ENCODE measurements at places on chromosomes 1 and 21.
A peak's percentile ranks its signal among the peaks of the same experiment; 100 is the strongest.

- DNase-seq: no peak
Measured at GRCh38 chr21:44405091-44405947, 50.0 kb upstream of the LRRC3 start.

DNA sequence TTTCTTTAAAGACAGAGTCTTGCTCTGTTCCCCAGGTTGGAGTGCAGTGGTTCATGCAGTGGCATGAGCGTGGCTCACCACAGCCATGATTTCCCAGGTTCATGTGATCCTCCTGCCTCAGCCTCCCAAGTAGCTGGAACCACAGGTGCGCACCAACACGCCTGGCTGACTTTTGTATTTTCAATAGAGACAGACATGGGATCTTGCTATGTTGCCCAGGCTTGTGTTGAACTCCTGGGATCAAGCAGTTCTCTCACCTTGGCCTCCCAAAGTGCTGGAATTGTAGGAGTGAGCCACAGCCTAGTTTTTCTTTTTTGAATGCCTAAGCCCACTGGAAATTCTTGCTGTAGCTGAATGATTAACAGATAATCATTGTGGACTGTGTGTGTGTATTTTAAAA lies 113.5 kb downstream of the RPS6KC1 start:
- no peak for DNase-seq

GRCh38 chr21:32351428-32351827 lies 41.4 kb downstream of the URB1 start:
- DNase-seq: no peak

DNA sequence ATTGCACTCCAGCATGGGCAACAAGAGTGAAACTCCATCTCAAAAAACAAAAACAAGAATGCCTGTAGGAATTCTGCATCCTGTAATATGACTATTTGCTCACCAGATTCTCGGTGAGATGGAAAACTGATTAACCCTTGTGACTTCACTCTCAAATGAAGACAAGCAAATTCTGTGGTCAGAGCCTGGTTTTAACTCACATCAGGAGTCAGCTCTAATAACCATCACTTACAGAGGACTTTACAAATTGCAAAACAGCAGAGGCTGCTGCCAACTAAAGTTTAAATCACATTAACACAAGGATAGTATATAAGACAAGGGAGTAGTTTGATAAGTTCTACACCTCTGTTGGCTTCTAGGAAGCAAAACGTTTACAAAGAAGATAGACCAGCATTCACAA lies 35.7 kb upstream of the FAM163A start:
- DNase-seq: no peak

- peak; percentile 74 for DNase-seq
Measured at GRCh38 chr1:25543425-25544242, at the start of gene LDLRAP1. Gene LDLRAP1, plus strand, starts transcription at chr1:25543606. Its CDS starts 93 bp downstream, at chr1:25543699.

DNA sequence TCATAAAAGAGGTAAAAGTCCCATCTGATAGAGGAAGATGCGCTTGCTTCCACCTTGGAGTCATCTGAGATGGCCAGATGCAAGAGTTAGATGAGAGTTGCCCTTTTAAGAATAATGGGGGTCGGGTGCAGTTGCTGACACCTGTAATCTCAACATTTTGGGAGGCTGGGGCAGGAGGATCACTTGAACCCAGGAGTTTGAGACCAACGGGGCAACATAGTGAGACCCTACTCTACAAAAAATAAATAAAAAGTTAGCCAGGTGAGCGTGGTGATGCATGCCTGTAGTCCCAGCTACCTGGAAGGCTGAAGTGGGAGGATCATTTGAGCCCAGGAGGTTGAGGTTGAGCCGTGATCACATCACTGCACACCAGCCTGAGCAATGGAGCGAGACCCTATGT lies 13.5 kb upstream of the TEDDM1 start:
- DNase-seq: no peak

DNA sequence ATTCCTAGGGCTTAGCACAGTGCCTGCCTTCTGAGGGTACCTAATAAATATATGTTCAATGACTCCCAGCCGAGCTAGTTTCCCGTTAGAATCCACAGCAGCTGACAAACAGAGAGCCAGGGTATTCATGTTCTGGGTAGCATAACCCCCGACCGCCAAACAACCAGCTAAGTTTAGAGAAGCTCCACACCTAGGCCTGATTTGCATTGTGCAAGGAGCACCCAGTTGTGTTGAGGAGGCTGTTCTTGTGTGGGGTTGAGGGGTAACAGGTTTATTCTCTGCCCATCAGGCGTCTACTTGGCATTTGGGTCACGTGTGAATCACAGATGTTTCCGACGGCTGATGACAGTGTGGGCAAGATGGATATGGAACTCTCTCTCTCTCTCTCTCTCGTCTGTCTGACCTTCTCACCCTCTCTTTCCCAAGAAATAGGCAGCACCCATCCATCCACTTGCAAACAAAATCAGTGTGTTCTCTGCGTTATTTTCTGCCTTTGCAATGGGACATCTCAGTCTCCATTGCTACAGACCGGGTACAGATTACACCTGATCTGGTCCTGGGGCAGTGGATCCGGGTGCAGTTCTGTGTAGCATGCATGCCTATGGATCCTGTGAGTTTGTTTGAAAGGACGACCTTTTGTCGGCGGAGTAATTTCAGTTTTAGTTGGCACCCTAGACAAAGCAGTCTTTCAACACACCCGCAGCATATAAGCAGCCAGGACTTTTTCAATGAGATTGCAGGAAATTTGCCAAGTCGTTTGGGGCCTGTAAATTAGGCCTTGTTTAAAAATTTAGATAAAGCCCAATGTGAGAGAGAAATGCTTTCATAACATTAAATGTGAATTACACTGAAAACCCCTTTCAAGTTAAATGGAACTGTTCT lies 29.4 kb downstream of the KAZN start:
- DNase-seq: no peak

- DNase-seq: no peak
Measured at GRCh38 chr1:83632906-83633305, 366.0 kb downstream of the TTLL7 start.

DNA sequence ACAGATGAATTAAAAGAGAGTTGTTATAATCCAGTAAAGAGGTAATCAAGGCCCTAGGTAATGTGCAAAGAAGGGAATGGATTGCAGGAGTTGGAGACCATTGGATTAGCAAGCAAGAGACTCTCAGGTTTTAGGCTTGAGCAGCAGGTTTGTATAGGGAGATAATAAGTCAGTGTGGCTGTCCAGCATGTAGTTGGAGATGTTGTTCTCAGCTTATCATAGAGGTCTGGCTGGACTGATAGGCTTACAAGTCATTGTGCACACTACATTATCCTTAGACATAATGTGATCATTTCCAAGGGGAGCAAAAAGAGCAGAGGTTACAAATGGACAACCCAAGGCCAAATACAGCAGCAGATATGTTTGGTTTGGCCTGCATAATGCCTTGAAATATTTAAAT lies 45.9 kb upstream of the SAMD13 start:
- no peak for DNase-seq

- DNase-seq: no peak
Measured at GRCh38 chr1:209721323-209721722, 16.7 kb downstream of the HSD11B1 start.

GRCh38 chr1:112196008-112196588 lies 199.9 kb upstream of the CTTNBP2NL start:
- DNase-seq: no peak

DNA sequence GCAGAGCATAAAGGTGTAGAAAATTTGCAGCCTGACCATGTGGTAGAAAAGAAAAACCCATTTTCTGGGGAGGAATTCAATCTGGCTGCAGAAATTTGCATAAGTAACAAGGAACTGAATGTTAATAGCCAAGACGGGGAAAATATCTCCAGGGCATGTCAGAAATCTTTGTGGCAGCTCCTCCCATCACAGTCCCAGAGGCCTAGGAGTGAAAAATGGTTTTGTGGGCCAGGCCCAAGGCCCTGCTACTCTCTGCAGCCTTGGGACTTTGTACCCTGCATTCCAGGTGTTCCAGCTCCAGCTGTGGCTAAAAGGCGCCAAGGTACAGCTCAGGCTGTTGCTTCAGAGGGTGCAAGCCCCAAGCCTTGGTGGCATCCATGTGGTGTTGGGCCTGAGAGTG lies 152.9 kb downstream of the PATJ start:
- no peak for DNase-seq

DNA sequence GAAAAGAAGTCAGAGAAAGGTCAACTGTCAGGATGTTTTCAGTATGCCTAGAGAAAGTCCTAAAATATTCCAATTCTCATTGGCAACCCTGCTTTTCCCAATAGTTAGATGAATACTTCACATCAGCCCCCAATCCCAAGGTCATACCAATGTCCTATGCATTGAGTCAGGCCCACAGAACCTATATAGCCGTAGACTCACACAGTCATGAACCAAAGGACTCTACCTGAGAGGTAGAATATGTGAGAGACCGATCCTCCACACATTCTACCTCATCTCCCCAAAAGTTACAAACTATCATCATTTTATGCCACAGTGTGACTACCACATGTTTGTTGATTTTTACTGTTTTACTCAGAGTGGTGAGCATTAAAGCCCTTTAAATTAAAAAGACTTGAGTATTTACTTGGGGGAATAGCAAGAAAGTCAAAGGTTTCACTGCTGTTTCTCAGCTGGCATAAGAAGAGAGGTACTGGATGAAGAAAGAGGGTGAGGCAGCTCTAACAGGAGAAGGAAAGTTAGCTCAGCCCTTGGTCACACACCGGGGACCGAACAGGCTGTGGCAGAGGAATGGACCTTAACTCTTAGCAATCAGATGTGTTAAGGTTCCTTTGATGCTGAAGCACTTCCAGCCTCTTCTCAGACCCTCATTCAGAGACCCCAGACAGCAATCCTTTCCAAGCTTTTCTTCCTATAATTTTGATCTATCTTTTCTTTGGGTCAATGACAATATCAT lies 937 bp downstream of the CD48 start:
- DNase-seq: no peak

GRCh38 chr1:185812934-185813333 lies 78.7 kb downstream of the HMCN1 start:
- DNase-seq: no peak

DNA sequence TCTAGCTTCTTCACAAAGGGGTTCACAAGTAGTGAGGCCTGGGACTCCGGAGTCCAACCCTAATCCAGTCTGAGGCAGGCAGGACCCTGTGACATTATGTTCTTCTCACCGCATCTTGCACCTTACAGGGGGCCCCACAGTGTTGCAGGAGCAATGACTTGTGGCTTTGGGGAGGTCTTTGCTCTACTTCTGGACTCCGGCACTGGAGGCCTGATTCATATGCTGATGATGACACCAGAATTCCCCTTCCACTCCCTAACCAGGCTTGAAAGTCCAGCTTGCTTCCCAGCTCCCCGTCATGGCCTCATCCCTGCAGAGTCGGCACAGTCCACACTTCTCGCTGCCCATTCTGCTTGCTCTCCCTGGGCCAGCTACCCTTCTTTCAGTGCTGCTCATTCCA lies 96.3 kb upstream of the SLC44A3 start:
- DNase-seq: peak; percentile 32

DNA sequence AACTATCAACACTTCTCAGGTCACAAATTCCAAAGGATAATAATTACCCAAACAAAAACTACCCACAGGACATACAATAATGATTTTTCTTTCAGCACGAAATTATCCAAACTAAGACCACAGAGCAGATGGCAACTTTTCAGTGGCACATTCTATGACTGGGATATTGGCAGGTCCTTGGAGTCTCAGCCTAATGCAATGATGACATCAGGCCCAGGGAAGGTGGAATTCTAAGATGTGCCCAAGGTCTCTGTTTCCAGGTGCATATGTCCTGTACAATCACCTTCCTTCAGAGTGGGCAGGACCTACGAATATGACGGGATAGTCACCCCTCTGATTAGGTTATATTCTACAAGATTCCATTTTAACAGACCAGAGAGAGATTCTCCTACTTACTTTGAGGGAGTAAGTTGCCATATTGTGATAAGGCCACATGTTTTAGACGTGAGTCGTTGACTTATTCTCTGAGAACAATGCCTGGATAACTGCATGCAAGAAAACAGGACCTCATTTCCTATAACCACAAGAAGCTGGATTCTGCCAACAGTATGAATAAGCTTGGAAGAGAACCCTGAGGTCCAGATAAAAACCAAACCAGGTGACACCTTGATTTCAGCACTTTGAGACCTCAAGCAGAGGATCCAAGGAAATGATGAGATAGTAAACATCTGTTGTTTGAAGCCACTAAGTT lies 69.9 kb downstream of the ZC3H11B start:
- DNase-seq: no peak

DNA sequence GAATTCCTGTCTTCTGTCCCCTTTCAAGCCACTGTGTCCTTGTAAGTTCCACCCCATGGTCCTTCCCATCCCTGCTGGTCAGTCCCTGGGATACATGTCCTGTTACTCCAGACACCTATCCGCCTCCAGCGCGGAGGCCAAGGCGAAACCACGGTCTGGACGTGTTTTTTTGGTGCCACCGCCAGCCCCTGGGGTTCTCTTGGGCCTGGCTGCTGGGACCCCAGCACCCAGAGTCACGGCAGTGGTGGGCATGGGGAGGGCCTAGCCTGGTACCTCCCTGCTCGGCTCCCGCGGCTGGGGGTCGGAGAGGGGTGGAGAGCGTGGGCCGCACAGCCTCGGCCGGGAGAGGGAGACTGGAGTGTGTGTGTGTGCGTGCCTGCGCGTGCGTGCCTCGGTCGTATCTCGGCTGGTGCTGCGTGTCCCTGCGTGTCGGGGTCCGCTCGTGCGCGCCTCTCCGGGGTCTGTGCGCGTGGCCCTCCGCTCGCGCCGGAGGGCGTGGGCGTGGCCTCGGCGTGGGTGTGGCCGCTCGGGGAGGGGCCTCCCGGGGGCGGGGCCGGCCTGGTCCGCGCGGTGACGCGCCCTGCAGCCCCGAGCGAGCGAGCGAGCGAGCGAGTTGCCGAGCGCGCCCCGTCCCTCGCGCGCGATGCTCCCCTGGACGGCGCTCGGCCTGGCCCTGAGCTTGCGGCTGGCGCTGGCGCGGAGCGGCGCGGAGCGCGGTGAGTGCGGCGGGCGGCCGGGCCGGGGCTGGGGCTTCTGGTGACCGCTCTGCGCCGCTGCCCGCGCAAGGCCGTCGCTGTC lies at the start of gene VWA1:
Gene VWA1 (plus strand): TSS at position 585 of the 798 bp plus-strand sequence. CDS start 59 bp downstream, at position 644.
- peak; percentile 58 for DNase-seq

- DNase-seq: no peak
Measured at GRCh38 chr1:162256287-162256686, 120.4 kb downstream of the SPATA46 start.

- no peak for DNase-seq
Measured at GRCh38 chr1:7447093-7447492, 324.0 kb upstream of the VAMP3 start.

DNA sequence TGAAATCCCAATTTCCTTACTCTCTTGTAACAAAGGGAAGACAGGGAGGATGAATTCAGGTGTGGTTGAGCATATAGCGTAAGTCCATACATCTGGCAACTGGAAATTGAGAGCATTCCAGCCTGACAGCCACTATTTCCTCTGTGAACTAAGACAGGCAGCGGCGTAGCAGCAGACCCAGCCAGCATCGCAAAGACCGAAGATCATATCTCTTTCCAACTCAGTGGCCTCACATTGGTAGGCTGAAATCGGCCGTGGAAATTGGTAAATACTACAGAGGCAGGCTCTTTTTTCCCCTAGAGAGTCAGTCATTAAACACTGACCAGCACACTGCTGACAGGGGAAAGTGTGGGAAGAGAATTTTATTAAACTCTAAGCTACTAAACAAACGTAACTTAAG lies 43.4 kb downstream of the TARBP1 start:
- no peak for DNase-seq
